ENCODE measurements at places on chromosomes 16 and 17. TPM values are rescaled to one million over a fixed set of nuclear protein-coding genes. Genes with fewer than 3 reads are reported as not detected.

SOX15 gene
- total RNA-seq, result 0.86 TPM

TBC1D3C gene
- 10.3 TPM for total RNA-seq

CD19 gene
- 1.3 TPM for total RNA-seq

ALOX15B gene
- 0.14 TPM for total RNA-seq

STAT5A gene
- 264 TPM for total RNA-seq

RFNG gene
- total RNA-seq, result 42.2 TPM

HES7 gene
- 1.5 TPM for total RNA-seq

ALOX12B gene
- 4.1 TPM for total RNA-seq

PGAP3 gene
- total RNA-seq, result 8.5 TPM

NUDT16L1 gene
- total RNA-seq, result 28.0 TPM

CLEC10A gene
- total RNA-seq, result not detected

TBC1D3I gene
- total RNA-seq, result 3.1 TPM

PRR35 gene
- 0.10 TPM for total RNA-seq

USB1 gene
- total RNA-seq, result 38.9 TPM

TBC1D3K gene
- not detected for total RNA-seq

TMEM94 gene
- total RNA-seq, result 76.4 TPM

CDRT4 gene
- 16.2 TPM for total RNA-seq

ZNF423 gene
- total RNA-seq, result not detected

GPR179 gene
- total RNA-seq, result 0.60 TPM

FBXW10 gene
- total RNA-seq, result 0.07 TPM

SCARF1 gene
- total RNA-seq, result 1.9 TPM

CRISPLD2 gene
- 0.51 TPM for total RNA-seq

MT1F gene
- 48.4 TPM for total RNA-seq

EDC4 gene
- 82.9 TPM for total RNA-seq

CTRB2 gene
- not detected for total RNA-seq

AKAP10 gene
- total RNA-seq, result 34.9 TPM

OMG gene
- total RNA-seq, result 0.42 TPM

ARL4D gene
- total RNA-seq, result 3.6 TPM

TMEM114 gene
- not detected for total RNA-seq

APPBP2 gene
- 29.6 TPM for total RNA-seq

ITGAD gene
- 0.14 TPM for total RNA-seq

ACAP1 gene
- 708 TPM for total RNA-seq

EPX gene
- total RNA-seq, result not detected

SDR42E2 gene
- total RNA-seq, result 0.19 TPM

CDK12 gene
- total RNA-seq, result 75.9 TPM

All from activated T-cell treated with anti-CD3 and anti-CD28 coated beads, Interleukin-2, amount 50 U/mL, for 72 hours (primary cell).